Brain pericyte (primary cell): ENCODE measurements at places on chromosomes 7 and 10.

DNA sequence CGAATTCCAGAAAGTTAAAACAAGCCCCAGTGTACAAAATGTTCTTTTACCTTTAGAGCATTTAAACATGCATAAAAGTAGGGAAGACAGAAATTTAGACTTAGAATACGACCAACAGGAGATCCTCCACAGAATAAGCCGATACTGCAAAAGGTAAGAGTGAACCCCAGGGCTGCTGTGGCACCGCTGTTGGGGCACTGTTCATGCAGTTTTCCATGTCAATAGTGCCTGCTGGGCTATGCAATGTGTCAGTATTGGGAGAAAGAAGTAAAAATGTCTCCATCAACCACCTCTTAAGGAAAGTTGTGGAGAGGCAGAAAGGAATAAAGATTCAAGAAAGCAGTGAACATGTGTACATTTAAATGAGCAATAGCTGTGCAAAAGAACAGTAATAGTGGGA is 326.5 kb upstream of the SEMA3C start:
- DNase-seq: no peak

- DNase-seq: no peak
These were observed 137.0 kb downstream of the CCDC7 start for GRCh38 chr10:32582946-32583345.

DNA sequence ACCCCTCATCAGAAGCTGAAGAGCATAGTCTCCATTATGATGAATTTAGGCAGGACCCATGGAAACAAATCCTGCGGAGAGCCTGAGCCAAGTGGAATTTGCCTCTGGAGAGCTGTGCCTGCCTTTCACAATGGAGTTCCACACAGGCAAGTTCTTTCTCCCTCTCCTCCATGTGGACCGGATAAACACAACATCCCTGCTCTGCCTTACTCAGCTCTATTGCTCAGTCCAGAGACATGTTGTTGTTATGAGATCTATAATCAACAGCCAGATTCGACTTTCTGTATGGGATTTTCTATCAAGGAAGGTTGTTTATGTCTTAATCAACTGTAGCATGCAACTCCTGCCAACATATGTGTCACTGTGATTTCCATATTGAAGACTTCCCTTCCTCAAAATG is 59.5 kb upstream of the ELMO1 start:
- DNase-seq: no peak

- no peak for DNase-seq
These were observed 357.5 kb downstream of the ZWINT start for GRCh38 chr10:56003555-56003954.

DNA sequence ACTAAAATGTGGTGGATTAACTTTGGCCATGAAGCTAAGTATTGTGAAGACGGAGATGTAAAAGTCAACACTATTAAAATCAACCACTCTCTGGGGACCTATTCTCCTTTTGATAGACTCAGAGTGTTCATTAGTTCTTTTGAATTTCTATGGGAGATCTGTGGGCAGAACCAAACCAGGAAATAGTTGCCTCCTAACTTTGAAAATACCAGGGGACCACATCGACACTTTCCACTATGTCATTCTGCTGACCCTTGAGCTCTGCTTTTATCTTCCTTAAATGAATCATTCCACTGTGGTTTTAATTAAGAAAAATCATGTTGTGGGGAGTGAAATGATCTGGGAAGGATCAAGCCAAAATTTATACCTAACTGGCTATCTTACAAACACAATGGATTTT is 960.5 kb downstream of the GATA3 start:
- no peak for DNase-seq

GRCh38 chr7:8040768-8041369 is 72.3 kb downstream of the GLCCI1 start:
- DNase-seq: no peak

DNA sequence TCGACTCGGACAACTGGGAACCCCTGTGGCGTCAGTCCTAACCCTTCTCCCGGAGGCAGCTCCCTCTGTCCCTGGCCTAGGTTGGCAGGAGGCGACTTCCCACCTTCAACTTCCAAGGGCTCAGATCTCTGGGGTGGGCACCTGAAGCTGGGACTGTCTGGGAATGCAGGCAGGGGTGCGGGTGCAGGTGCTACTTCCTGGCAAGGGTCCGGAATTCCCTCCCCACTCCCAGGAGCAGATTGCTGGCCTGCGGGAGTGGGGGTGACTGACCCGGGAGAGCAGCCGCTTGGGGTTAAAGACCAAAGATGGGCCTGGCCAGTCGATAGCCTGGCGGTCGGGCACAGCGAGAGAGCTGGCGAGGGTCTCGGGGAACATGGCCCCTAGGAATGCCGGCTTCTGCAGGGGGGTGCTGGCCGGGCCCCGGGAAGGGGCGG is 387 bp downstream of the EPHA1 start:
- DNase-seq: no peak

GRCh38 chr7:145263886-145264285 is 428.0 kb upstream of the TPK1 start:
- no peak for DNase-seq

DNA sequence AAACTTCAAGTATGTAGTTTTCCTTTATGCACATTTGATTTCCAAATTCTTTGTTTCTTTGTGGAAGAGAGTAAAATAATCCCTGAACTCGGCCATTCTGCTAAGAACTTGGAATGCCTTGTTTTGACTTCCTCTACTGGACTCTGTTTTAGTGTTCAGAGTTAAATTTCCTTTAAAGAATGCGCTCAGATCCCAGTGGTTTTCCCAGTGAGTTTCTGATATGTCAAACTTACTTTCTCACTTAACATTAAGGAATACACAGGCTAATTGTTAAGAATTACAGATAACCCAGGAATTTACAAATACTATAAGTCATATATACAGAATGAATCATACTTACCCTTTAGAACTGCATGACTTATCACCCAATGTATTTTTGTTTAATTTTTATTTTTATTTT is 1067.6 kb upstream of the CELF2 start:
- no peak for DNase-seq

GRCh38 chr7:1043552-1044188 is 676 bp upstream of the GPR146 start:
- no peak for DNase-seq

DNA sequence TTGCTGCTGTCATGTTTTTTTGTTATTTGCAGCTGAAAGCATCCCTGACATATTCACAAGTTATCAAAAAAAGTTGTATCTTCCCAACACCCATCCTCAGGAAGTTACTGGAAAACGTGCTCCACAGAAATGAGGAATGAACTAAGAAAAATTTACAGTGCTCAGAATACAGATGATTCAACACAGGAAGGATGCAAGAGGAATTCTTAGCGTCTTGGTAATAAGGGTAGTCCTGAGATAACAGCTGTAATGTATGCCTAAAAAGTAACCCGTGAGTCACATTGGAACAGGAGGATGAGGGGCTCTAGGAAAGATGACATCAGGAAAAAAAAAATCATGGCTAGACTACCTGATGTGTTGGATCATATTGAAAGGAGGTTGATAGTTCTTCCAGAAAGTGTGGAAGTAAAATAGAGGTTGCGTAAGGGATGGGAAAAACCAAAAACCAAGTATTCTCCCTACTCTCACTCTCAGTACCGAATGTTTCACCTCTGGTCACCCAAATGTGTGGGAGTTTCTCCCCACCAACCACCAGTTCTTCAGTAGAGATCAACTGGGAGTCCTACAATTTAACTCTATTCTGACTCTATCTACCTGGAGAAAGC is 3.9 kb downstream of the ADAM12 start:
- no peak for DNase-seq

DNA sequence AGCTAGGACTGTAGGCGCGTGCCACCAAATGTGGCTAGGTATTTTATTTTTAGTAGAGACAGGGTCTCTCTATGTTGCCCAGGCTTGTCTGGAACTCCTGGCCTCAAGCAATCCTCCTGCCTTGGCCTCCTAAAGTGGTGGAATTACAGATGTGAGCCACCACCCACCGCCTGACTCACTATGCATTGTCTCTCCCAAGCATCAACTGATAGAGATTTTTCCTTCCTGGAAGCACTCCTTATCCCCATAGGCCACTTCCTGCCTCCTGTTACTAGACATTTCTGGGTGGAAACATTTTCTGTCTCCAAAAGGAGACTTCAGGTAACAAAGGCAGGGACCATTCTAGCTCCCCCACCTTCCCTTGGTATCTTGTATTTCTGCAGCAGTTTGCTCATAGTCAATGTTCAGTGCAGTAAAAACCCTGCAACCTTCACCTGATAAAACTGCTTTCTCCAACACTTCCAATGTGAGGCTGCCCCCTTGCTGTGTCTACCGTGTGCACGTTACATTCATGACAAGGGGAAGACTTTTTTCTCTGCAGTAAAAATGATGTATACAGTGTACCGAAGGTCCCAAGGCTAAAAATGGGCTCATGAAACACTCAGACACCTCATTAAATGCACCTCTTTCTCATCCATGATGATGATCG is 84.9 kb downstream of the NHLRC2 start:
- no peak for DNase-seq

DNA sequence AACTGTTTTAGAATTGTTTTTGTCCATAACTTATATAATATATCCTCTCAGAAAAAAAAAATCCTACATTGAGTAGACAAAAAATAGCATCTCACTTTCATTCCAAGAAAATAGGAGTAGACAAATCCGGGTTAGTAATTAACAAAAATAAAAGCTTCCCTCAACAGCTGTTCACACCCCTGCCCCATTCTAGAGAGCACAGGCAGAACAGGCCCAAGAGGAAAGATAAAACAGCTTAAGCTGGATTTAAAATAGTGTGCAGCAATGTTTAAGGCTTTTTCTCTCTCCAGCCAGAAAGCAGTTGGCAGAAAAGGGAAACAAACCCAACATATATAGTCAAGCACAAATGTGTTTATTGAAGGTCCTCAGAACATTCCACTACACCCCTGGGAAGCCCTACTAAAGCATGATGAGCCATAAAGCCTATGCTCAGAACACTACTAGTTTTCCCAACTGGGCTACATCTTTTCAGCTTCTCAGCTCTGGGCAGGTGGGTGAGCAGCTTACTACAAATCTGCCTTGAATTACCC is 189.9 kb downstream of the MTERF1 start:
- no peak for DNase-seq

- no peak for DNase-seq
These were observed 129.2 kb upstream of the SEC61G start for GRCh38 chr7:54888067-54888733.

DNA sequence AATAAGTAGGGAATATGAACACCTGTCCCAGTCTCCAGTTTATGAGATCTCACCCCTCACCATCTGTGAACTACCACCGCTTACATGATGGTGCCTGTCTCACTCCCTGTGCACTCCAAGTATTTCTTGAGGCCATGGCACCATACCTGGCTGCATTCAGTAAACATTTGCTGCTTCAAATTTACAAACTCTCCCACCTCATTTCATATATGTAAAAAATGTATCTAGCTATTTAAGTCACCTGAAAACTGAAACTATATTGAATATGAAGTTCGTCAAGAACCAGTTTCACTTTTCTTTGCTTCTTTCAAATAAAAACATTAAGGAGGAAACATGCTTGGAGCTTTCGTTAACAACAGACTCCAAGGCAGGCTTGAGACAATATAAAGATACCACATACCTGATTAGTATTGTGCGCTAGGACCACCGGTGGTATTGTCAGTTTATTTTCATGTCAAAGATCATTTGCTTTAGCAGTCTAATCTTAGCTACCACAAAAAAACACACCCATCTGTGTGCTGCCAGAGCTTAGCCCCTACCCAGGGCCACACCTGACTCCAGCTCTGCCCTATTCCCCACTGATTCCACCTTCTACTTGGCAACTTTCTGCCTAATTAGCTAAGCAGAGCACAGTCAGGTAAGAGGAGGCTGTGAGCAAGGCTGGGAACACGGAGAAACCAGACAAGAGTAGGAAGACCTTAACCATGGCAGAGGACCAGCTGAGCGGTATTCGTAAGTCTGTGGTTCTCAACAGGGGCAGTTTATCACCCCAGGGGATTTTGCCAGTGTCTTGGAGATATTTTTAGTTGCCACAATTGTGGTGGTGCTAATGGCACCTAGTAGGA is 92.0 kb downstream of the ZFAND4 start:
- no peak for DNase-seq

GRCh38 chr7:89887489-89887888 is 266.8 kb upstream of the STEAP1 start:
- no peak for DNase-seq

- DNase-seq: no peak
These were observed 956.6 kb downstream of the REEP3 start for GRCh38 chr10:64477791-64478190.
